Activated naive CD8-positive, alpha-beta T cell treated with anti-CD3 and anti-CD28 coated beads, Interleukin-2, amount 10 ng/mL, durations not matched to agents 7 days and 5 days (primary cell): ENCODE measurements at places on chromosomes 16 and 17.

GRCh38 chr17:64406321-64407200 lies 15.9 kb upstream of the PECAM1 start:
- no peak for DNase-seq

GRCh38 chr16:25038239-25038954 lies 23.2 kb upstream of the ARHGAP17 start:
- DNase-seq: no peak

GRCh38 chr16:55280587-55280986 lies 43.4 kb upstream of the IRX6 start:
- DNase-seq: no peak

GRCh38 chr16:5252791-5253190 lies 155.2 kb upstream of the EEF2KMT start:
- no peak for DNase-seq

GRCh38 chr16:31001507-31002249 lies 8.8 kb downstream of the STX1B start:
- no peak for DNase-seq

DNA sequence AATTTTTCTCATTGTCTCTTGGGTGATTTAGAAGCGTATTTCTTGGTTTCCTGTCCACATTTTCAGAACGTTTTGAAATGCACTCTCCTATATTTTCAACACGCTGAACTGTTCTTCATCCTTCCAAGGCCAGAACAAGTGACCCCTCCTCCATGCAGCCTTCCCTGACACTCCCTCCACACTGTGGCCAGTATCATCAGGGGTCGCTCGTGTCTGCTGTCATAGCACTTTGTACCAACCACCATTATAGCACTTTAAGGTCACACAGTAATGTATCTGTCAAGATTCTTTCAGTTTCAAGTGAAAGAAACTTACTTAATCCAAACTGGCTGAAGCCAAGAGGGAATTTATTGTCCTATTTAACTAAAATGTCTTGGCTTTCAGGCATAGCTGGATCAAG lies 17.5 kb upstream of the IL21R start:
- no peak for DNase-seq

- DNase-seq: no peak
These were observed 9.8 kb downstream of the RHOT1 start for GRCh38 chr17:32152130-32152529.

DNA sequence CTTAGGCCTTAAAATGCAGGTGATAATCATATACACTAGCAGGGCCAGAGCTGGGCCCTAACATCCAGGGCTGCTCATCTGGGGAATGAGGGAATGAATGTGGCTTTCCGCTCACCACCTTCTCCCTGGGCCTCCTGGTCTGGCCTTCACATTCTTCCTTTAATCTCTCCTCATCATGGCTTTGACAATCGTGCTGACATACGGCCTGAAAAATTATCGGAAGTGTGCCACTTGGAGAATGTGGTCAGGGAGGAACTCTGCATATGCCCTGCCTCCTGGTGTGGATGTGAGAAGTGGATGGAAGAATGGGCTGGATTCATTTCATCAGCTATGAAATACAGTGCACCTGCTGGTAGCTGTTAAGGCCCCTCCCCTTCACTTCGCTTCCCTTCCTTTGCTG lies 2.4 kb downstream of the WSCD1 start:
- no peak for DNase-seq

DNA sequence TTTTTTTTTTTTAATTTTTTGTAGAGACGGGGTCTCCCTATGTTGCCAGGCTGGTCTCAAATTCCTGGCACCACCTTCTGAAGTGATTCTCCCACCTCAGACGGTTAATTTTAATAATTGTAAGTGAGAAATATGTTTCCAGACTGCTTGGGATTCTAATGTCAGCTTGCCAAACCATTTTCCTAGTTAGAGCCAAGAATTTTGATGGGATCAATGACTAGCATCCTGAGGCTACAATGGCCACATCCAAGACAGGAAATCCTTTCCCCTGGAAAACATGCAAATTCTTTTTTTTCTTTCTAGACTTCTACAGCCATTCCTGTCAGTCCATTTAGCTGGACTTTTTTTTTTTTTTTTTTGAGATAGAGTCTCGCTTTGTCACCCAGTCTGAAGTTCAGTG lies 32.6 kb downstream of the IGF2BP1 start:
- DNase-seq: no peak

GRCh38 chr17:34249061-34249460 lies 6.0 kb upstream of the CCL2 start:
- DNase-seq: no peak

DNA sequence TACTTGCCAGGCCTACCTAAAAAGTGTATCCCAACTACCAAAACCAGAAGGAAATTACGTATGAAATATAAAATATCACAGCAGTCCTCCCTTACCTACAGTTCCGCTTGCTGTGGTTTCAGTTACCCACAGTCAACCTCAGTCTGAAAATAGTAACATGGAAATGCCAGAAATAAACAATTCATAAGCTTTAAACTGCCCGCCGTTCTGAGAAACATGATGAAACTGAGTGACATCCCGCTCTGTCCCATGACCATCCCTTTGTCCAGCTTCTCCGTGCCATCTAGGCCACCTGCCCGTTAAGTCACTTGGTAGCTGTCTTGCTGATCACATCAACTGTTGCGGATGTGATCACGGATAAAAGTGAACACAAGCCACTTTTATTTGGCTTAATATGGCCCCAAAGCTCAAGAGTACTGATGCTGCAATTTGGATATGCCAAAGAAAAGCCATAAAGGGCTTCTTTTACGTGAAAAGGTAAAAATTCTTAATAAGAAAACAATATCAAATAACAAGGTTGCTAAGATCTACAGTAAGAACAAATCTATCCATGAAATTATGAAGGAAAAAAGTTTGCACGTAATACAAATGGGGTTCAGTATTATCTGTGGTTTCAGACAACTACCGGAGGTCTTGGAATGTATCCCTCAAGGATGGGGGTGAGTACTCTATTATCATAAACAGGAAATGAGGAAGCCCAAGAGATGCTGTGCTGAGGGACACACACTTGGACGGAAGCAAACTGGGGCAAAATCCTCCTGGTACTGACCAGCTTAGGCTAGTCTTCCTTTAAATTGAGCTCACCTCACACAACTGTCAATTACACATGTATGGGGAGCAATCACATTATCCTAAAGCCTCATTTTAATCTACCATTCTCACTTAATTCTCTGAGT lies 8.2 kb downstream of the USP22 start:
- peak; percentile 49 for DNase-seq

- DNase-seq: no peak
These were observed 1.1 kb upstream of the AXIN1 start for GRCh38 chr16:353404-354290.

GRCh38 chr17:72747501-72747900 lies 345.0 kb downstream of the SLC39A11 start:
- DNase-seq: no peak

DNA sequence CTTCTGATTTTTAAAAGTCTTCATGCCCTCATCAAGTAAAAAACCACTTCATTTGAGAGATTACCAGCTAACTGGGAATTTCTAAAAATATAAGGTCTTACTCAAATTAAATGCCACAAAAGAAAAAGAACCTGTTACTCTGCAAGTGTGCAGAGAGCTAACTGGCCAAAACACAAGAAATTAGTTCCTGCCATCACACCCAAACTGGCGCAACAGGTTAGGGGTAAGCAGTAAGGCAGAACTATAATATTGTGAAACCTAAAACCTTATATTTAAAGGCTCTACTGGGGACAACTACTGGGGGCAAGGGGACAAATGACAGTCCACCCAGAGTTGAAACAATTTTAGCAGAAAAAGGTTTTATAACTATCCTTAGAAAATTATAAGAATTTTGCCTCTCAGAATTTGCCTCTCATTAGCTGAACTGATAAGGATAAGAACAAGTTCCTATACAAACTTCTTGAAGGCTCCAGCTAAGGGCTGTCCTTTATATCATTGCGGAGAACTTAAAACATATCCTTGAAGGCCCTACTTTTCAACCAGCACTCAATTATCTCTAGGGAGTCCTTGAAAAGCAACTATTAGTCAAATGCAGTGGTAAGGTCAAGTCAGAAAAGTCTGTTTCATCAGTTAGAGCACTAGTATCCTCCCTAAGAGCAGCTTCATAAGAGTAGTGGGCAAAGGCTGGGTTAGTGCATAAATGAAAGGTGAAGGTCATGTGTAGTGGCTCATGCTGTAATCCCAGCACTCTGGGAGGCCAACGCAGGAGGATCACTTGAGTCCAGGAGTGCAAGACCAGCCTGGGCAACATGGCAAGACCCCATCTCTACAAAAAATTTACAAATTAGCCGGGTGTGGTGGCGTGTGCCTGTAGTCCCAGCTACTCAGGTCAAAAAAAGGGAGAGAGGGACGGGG lies 31.5 kb downstream of the SMURF2 start:
- no peak for DNase-seq

GRCh38 chr17:51650202-51650601 lies 389.9 kb downstream of the UTP18 start:
- DNase-seq: no peak

DNA sequence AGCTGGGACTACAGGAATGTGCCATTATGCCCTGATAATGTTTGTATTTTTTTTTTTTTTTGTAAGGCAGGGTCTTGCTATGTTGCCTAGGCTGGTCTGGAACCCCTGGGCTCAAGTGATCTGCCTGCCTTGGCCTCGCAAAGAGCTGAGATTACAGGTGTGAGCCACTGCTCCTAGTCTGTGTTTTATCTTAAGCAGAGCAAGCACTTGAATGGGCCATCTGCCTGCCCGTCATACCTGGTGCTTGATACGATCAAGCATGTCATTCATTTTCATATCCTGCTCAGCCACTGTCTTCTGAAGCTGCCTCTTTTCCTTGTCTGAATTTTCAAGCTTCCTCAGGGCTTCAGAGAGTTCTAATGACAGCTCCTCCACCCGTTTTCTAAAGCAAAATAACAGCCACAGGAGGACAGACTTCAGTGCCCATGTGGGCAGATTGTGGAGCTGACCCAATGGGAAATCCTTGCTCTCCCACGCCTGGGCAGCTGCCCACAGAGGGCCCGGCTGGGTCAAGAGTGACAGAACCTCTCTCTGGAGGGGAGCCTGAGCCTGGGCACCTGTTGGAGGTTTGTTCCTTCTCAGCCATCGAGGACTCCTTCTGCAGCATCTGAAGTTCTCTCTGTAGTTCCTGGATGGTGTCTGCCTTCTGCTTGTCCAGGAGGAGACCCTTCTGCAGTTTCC lies 36.5 kb downstream of the DHX38 start:
- DNase-seq: no peak

DNA sequence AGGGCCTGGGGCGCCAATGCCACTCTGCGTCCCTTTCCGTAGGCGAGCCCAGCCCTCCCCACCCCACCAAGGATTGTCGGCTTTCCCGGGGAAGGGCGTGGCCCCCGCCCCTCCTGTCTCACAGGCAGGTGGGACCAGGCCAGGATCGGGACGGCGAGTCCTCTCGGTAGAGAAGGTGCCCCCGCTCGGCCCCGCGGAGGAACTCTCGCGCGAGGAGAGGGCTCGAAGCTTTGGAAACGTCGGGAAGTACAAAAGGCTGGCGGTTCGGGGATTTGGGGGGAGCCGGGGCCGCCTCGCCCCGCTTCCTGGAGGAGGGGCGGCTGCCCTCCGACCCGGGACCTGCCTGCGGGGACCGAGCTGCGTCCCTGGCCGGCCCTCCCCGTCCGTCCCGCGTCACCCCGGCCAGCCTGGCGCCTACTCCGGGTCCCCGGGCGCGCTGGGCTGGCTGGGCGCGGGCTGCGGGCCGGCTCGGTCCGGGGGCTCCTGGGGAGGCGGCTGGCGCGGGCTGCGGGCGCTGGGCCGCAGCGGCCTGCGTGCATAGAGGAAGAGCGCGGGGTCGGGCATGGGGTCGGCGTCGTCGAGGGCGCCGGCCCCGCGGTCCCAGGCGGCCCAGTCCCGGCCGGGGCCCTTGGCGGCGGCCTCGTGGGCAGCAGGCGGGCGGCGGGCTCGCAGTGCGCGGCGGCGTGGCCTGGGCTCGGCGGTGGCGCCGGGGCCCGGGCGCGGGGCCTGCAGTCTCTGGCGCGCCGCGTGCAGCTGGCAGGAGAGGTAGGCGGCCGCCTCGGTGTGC lies 12.6 kb upstream of the CLUH start:
- DNase-seq: no peak

DNA sequence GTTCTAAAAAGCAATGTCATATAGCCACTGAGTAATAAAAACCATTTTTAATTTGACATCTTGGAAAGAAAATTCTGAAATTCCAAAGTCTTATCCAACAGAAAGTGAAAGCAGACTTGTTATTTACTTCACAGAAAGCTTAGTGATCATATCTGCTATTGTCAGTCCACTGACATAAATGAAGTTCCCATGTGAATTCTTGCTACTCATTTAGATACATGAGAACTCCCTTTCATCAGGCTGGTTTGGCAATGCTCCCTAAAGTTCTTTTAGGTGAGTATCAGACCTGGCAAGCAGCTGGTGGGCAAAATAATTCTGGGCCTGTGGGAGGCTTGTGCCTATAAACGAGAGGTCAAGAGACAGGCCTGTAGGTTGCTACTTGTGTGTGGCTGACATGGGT lies 23.4 kb downstream of the NME2 start:
- no peak for DNase-seq

GRCh38 chr17:49843774-49844350 lies 4.0 kb downstream of the TAC4 start:
- no peak for DNase-seq

DNA sequence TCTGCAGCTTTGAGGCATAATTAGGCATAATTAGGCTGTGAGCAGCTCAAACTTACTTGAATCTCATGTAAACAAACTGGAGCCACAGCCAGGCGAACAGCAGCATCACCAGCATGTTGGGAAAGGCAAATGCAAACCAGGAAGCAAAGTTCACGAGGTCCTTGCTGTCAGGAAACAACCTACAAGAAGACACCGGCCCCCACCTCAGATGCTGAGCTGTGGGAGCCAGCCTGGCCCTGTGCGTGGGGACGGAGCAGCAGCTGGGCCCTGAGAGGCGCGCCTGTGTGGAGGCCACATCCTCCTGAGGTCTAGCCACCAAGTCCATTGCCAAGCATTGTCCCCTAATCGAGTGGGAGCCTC lies 12.2 kb downstream of the SLC13A5 start:
- no peak for DNase-seq

DNA sequence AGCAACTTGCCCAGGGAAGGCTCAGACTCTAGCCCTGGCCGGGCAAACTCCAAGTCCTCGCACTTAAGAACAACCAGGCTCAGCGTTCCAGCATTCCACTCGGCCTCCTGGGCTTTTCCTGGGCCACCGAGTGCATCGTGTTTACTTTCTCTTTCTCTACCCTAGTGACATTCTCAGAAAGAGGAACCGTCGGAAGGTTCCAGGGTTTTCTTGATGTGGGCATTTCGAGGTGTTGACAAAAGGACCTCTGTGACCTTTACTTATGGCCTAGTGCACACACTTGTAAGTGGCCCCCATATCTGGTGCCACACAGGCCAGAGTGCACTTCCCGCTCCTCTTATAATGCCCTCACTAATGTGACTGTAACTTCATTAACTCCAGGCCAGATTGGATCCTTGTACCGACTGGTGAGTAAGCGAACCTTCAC lies 3.1 kb upstream of the BANP start:
- no peak for DNase-seq

- no peak for DNase-seq
These were observed 62.7 kb downstream of the GAS7 start for GRCh38 chr17:10135539-10136257.

- no peak for DNase-seq
These were observed 29.6 kb upstream of the GNAO1 start for GRCh38 chr16:56161658-56162057.

- no peak for DNase-seq
These were observed 231.8 kb upstream of the MON1B start for GRCh38 chr16:76959166-76959565.
